H9 (cell line): ENCODE measurements at places on chromosomes 5 and 9. TPM values are rescaled to one million over a fixed set of nuclear protein-coding genes. Genes with fewer than 3 reads are reported as not detected.
A peak's percentile ranks its signal among the peaks of the same experiment; 100 is the strongest.

SNX24 gene
- total RNA-seq, result 13.0 and 13.9 TPM in 2 replicates

CTNND2 gene
- total RNA-seq, result 7.0 and 8.2 TPM in 2 replicates

DNA sequence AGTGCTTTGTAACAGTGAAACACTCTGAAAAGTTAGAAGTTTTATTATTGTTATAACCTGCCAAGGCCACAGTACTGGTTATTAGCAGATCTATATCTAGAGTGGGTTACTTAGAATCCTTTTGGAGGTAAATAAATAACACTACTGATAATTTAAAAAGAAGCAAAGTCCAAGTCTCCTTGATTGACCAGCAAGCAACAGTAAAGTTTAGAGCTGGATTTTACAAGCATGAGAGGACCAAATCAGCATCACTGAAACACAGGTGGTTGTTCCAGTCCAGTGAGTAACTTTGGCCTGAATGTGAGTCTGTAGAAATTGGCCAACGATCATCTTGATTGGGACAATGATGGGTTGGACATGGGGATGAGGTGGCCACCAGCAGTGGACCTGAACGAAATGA lies 77.2 kb upstream of the AGXT2 start:
- no peaks in the 10 kb centered on the region for H3K36me3 ChIP-seq
- no peak overlapping the region for H3K4me3 ChIP-seq
- no peaks in the 10 kb centered on the region for H3K27me3 ChIP-seq
- no peaks in the 10 kb centered on the region for H3K4me1 ChIP-seq
- no peak for DNase-seq
- no peak overlapping the region for H3K27ac ChIP-seq

- no peak for DNase-seq
- H3K27me3 ChIP-seq, result no peaks in the 10 kb centered on the region
- H3K36me3 ChIP-seq, result no peaks in the 10 kb centered on the region
- H3K27ac ChIP-seq, result no peak overlapping the region
- H3K4me3 ChIP-seq, result peak overlapping the region; percentile 61; the same call in 2 of the 3 replicates
- H3K4me1 ChIP-seq, result no peaks in the 10 kb centered on the region
These were observed 1.9 kb upstream of the RIC1 start for GRCh38 chr9:5626727-5627634.

HK3 gene
- not detected in 2 replicates for total RNA-seq

RNF208 gene
- 7.7 and 8.1 TPM in 2 replicates for total RNA-seq

PCDHGB5 gene
- 3.6 and 3.8 TPM in 2 replicates for total RNA-seq

DNA sequence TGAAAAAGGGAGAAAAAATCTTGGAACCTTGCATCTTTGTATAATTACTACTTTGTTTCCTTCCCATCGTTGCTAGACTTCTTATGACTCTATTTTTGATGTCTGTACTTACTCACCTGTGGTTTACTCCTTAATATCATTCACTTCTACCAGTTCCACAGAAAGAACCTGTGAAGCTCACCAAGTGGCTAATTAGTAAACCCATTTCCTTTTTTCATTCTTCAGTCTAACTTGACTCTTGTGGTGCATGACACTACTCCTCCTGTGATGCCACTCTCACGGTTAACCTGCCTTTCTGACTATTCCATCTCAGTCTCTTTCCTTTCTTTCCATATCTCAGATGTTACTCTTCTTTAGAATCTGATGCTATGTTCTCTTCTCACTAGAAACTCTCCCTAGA lies 14.6 kb downstream of the RECK start:
- H3K4me1 ChIP-seq, result peaks cover 9% of the 10 kb centered on the region
- no peak overlapping the region for H3K27ac ChIP-seq
- H3K36me3 ChIP-seq, result peaks cover 3% of the 10 kb centered on the region; the same call in 1 of the 2 replicates
- no peaks in the 10 kb centered on the region for H3K27me3 ChIP-seq
- no peak for DNase-seq

ACSL6 gene
- 1.3 and 1.6 TPM in 2 replicates for total RNA-seq

DNA sequence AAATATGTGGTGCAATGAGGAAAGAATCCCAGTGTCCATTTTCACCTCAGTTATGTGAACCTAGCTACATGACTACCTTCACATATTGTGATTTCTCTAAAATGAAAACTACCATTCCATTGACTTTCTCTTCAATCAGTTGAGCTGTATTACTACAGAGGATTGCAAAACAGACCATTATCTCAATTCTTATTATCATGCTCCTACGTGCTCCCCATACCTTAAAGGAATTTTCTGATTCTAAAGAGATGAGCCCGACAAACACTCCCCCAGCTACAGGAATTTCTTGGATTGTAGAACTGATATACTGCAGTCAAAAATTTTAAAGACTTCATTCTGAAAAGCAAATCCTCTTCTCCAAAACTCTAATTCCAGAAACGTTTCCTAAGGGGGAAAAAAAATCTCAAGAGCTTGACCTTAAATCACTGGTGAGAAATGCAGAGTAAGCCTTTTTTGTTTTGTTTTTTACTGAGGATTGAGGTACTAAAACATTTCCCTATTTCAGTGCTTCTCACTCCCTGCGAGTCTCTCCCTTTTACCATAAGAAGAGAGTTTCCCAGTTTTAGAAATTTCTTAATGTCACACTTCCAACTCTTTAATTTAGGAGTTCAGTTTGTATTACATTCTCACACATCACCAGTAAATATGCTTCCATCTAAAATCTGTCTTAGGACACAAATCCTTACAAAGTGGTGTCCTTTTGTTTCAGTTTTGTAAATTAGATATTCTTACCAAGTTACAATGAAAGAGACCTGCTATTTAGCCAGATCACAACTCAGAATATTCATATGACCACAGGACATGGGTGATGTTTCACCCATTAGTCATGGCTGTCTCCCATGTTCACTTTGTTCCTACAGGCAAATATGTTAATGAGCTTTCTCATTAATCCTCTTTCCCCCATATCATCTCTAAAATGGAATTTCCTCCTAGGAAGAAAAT lies 203.8 kb downstream of the TSSK1B start:
- H3K4me3 ChIP-seq, result no peak overlapping the region
- H3K27ac ChIP-seq, result no peak overlapping the region
- no peak for DNase-seq
- H3K36me3 ChIP-seq, result no peaks in the 10 kb centered on the region
- peaks cover 10% of the 10 kb centered on the region; the same call in 1 of the 2 replicates for H3K4me1 ChIP-seq
- H3K27me3 ChIP-seq, result no peaks in the 10 kb centered on the region

DNA sequence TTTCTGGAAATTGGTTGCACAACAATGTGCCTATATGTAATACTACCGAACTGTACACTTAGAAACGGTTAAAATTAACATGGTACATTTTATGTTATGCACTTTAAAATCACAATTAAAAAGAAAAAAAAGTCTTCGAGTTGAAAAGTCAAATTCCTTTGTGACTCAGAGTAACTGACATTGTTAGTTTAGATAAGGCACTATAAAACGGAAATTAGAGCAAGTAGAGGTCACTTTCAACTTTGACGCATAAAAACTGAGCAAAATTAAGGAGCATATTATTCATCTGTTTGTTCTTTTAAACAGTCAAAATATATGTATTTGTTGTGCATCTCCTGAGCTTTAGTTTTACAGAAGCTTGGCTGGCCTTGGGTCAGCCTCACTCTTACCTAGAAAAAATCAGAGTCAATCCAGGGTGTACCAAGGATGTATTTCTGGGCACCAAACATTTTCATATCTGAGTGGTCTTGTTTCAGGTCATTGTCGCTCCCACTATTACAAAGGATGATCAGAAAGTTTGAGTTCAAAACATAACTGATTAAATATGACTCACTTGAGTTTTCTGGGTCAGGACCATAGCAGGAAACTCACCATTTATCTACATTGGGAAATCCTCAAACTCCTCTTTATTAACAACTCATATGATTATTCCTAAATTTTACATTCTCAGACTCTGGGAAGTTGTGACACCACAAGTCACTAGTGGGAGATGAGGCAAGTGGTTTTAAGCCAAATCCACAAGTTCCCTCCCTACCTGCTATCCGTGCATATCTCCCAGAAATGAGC lies 160.6 kb downstream of the CCDC192 start:
- H3K4me1 ChIP-seq, result no peaks in the 10 kb centered on the region
- no peaks in the 10 kb centered on the region for H3K27me3 ChIP-seq
- H3K4me3 ChIP-seq, result no peak overlapping the region

DNA sequence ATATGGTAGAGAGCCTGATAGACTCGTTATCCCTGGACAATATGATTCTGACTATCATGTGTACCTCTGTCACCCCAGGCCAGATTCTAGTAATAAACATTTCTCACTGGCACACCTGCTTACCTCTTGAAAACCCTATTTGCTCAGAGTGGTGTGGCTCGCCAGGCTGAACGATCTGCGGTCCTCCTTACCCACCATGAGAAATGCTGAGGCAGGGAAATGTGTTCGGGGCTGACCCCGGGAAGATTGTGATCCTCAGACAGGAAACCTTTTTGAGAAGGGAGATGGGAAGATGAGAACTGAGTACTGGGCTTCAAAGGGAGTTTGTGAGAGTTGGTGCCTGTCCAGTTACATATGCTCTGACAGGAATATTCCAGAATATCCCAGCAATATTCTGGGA lies 10.7 kb upstream of the PRXL2C start:
- DNase-seq, result no peak
- no peak overlapping the region for H3K4me3 ChIP-seq
- no peaks in the 10 kb centered on the region for H3K36me3 ChIP-seq
- no peak overlapping the region for H3K27ac ChIP-seq

GRCh38 chr9:131923766-131924165 lies 155.9 kb downstream of the MED27 start:
- no peaks in the 10 kb centered on the region for H3K27me3 ChIP-seq
- peaks cover 10% of the 10 kb centered on the region for H3K4me1 ChIP-seq
- H3K36me3 ChIP-seq, result no peaks in the 10 kb centered on the region; the same call in none of the 2 replicates
- H3K4me3 ChIP-seq, result no peak overlapping the region

IFT74 gene
- 14.9 and 16.2 TPM in 2 replicates for total RNA-seq

DNA sequence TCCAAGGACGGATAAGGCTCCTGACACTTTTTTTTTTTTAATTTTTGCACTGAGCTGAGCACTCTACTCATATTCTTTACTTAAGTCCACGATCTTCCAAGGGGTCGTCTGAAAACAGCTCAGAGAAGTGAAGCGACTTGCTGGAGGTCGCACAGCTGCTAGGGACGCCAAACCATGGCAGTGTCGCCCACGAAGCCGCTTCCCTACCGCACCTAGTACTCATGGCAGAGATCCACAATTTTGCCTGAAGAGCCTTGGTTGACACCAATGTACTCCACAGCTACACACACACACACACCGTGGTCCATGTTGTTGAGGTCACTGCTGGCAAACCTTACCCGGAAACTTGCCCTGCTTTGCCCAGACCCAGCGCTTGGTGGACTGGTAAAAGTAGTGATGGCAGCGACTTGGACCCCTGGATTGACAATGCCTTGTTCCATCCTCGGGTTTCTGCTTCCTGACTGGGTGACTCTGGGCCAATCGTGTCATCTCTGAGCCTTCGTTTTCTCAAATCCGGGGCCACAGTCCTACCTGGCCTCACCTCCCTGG lies 521 bp upstream of the SLIT3 start:
- H3K27ac ChIP-seq, result no peak overlapping the region
- peak; percentile 62 for DNase-seq
- peak overlapping the region; percentile 85 for H3K4me3 ChIP-seq
- H3K4me1 ChIP-seq, result 0 out of 2 replicates have a peak, but pooled peaks cover 2% of the 10 kb centered on the region
- peaks cover 17% of the 10 kb centered on the region for H3K27me3 ChIP-seq
- H3K36me3 ChIP-seq, result no peaks in the 10 kb centered on the region

GRCh38 chr5:88944751-88945531 lies 62.0 kb upstream of the MEF2C start:
- no peak overlapping the region for H3K27ac ChIP-seq
- H3K4me3 ChIP-seq, result no peak overlapping the region
- H3K36me3 ChIP-seq, result no peaks in the 10 kb centered on the region
- no peak for DNase-seq
- peaks cover 8% of the 10 kb centered on the region; the same call in 1 of the 2 replicates for H3K4me1 ChIP-seq

DNA sequence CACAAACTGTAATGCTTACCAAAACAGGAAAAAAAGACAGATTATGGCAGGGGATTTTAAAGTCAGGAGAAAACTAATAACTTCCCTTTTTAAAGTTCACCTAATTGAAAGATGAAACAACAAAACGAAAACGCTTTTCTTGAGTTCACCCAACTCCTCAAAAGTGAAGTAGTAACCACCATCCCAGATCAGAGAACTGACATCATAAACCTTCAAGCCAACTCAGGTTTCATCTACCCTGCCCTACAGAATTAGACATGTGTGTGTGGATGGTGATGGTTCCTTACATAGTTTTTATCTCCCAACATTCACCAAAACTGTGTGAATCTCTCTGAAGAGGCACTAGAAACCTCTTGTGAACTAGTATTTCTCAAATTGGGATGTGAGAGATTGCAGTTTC lies 195.2 kb upstream of the PTGER4 start:
- no peaks in the 10 kb centered on the region for H3K36me3 ChIP-seq
- H3K27ac ChIP-seq, result no peak overlapping the region
- no peaks in the 10 kb centered on the region for H3K4me1 ChIP-seq
- no peaks in the 10 kb centered on the region for H3K27me3 ChIP-seq

DNA sequence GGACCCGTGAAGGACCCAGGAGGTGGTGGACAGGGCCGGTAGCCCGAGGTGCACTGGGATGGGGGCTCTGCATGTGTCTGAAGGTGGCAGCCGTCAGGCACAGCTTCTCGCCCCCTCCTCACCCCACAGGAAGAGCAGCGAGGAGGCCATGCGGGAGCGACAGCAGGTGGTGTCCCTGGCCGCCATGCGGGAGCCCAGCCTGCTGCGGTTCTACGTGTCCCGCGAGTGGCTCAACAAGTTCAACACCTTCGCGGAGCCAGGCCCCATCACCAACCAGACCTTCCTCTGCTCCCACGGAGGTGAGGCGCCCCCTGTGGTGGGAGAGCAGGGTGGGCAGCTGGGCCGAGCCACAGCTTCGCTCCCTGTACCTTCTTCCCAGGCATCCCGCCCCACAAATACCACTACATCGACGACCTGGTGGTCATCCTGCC lies 39.9 kb downstream of the USP20 start:
- no peak overlapping the region for H3K27ac ChIP-seq
- DNase-seq, result peak; percentile 58
- H3K4me3 ChIP-seq, result no peak overlapping the region
- peaks cover 22% of the 10 kb centered on the region for H3K36me3 ChIP-seq

DNA sequence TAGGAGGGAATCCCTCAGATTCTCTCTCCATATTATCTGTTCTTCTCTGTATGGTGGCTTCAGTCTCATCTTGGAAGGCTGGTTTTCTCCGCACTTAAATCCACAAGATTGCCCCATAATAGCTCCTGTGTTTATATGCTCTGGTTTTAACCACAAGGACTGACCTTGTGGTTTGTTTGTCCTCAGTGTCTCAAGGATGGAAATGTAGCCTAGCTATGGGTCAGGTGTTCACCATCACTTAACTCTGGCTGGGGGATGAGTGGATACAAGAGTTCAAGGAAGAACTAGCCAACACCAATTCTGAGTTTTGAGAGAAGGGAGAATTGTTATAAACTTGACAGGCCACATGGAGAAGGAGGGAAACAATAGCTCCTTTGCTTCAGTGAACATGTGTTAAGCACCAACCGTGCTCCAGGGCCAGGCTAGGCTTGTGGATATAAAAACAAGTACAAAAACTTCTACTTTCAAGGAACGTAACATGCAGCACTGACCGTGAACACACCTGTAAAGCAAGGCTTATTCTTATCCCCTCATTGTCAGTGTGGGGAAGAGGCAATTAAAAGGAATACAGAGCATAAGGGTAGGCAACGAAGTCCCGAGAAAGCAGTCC lies 75.6 kb upstream of the VLDLR start:
- no peak overlapping the region for H3K27ac ChIP-seq
- no peaks in the 10 kb centered on the region for H3K4me1 ChIP-seq
- DNase-seq, result no peak
- no peaks in the 10 kb centered on the region for H3K27me3 ChIP-seq
- H3K36me3 ChIP-seq, result peaks cover 25% of the 10 kb centered on the region

TERT gene
- total RNA-seq, result 13.3 and 15.5 TPM in 2 replicates

FAM153A gene
- 0.70 and 1.2 TPM in 2 replicates for total RNA-seq

GABRP gene
- 1.5 TPM in 2 replicates for total RNA-seq

- no peak overlapping the region for H3K27ac ChIP-seq
- no peaks in the 10 kb centered on the region for H3K36me3 ChIP-seq
- H3K4me1 ChIP-seq, result no peaks in the 10 kb centered on the region
- no peak overlapping the region for H3K4me3 ChIP-seq
These were observed 24.8 kb upstream of the HNRNPA0 start for GRCh38 chr5:137778772-137779564.

PLAC8L1 gene
- total RNA-seq, result 0.52 and 0.64 TPM in 2 replicates
